ENCODE measurements at places on chromosomes 16 and 17.
A peak's percentile ranks its signal among the peaks of the same experiment; 100 is the strongest.

GRCh38 chr16:53374800-53375199 lies 59.5 kb upstream of the RBL2 start:
- no peak for DNase-seq

DNA sequence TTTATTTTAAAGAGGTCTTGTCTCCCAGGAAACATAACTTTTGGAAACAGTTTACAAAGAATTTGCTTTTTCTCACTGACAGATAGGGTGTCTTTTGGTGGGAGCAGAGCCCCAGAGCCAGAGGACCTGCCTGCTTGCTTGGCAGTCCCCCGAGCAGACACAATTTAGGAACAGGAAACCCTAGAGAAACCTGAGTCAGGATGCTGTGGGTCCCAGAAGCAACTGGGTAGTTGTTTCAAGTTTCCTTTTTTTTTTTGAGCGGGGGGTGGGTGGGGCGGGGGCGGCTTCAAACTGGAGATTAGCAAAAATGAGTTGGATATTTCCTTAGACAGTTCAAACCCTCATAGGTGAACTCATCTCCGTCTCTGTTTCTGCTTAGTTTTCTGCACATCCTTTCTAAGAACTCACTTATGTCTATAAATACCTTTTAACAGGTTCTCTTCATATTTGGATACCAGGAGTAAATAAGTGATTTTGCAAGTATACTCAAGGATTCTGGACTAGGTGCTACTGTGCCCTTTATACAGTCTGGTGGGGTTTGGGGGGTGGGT lies 135.1 kb downstream of the PRKCA start:
- no peak for DNase-seq

- DNase-seq = peak; percentile 28
Measured at GRCh38 chr17:50272711-50273653, 1.3 kb upstream of the TMEM92 start.

- DNase-seq = no peak
Measured at GRCh38 chr16:76268824-76269223, 8.4 kb upstream of the CNTNAP4 start.

- DNase-seq = no peak
Measured at GRCh38 chr16:22970209-22970865, 156.4 kb downstream of the HS3ST2 start.

- no peak for DNase-seq
Measured at GRCh38 chr16:30437511-30438046, 7.7 kb upstream of the DCTPP1 start.

- no peak for DNase-seq
Measured at GRCh38 chr16:12898551-12898950, 2.8 kb upstream of the SHISA9 start.

- no peak for DNase-seq
Measured at GRCh38 chr16:19722981-19723380, 4.9 kb downstream of the IQCK start.

DNA sequence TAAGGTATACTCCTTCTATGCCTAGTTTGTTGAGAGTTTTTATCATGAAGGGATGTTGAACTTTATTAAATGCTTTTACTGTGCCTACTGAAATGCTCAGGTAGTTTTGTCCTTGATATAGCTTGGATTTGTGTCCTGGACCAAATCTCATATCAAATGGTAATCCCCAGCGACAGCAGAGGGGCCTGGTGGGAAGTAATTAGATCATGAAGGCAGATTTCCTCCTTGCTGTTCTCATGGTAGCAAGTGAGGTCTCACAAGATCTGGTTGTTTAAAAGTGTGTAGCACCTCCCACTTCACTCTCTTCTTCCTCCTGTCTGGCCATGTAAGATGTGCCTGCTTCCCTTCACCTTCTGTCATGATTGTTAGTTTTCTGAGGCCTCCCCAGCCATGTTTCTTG lies 78.2 kb downstream of the KIF2B start:
- no peak for DNase-seq

DNA sequence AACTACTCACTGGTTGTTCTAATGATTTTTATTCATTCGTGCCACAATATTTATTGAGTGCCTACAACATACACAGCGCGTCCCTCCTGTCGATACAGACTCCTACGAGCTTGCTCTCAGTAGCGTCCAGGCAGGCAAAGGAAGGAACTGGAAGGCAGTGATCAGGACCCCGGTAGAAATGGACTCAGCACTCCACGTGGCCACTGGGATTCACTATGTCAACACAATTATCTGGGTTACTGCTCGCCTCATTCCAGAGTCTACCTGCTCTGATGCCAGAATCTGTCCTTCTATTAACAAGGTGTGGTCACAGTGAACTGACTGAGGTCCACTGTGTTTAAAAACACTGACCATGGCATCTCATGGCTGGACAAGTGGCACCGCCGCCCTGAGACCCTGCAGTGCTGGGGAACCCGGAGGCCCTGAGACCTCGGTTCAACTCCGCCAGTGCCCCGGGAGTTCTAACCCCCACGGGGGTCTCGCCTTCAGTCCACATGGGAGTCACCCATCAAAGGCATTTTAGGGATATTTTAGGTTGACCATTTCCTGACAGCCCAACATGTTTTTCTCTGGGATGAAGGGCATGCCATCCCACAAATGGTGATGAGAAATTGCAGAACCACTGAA lies 71.4 kb downstream of the ZFHX3 start:
- no peak for DNase-seq

GRCh38 chr16:72751076-72751475 lies 296.9 kb downstream of the ZFHX3 start:
- no peak for DNase-seq

DNA sequence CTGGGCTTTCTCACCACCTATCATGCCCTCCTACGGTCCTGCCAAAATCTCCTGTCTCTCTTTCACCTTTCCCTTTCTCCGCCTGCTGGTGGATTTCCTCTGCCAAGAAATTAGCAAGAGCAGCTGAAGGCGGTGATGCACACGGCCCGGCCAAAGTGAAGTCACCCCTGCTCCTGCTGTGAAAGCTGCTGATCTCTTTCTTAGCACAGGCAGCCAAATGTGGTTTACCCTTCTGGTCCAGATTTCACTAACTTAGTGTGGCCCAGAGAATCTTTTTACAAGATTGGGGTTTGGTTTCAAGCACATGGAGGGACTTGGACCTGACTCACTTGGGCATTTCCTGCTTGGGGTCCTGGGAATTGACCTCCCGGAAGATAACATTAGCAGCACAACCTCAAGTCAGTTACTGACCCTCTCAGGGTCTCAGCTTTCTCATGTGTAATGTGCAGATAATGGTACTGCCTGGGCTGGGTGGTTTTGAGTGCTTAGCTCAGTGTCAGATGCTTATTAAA lies 155.7 kb downstream of the SOCS1 start:
- DNase-seq = no peak

DNA sequence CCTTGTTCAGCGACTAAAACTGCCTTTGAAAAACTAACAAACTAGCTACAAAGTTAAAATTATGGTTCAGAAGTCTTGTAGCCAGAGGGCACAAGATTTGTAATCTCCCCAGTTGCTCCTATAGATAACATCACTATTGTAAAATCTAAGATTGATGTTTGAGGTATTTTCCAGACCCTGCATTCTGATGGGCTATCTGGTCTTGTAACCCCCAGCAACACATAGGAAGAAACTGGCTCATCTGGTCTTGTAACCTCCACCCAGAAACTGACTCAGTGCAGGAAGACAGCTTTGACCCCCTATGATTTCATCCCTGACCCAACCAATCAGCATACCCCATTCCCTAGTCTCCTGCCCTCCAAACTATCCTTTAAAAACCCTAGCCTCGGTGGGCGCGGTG lies 12.3 kb upstream of the CHCT1 start:
- DNase-seq = no peak

- DNase-seq = no peak
Measured at GRCh38 chr17:76727745-76728456, 1.3 kb downstream of the METTL23 start.

DNA sequence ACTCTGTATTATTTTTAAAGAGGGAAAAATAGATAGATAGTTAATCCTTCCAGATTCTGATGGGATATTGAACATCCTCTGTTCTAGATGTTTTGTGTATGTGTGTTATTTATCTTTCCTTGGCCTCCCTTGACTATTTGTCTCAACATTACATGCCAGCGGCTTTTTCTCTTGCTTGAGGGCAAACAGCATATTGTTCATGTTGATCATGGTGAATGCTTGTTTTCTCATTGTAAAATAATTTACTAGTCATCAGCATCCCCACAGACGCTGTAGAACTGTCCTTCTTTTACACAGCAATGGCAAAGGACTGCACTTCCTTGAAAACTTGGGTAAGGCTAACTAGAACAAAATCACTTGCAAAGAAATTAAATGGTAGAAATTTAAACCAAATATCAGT lies 1376.4 kb upstream of the GOT2 start:
- no peak for DNase-seq

- DNase-seq = peak; percentile 18
Measured at GRCh38 chr17:7717756-7718350, 309 bp downstream of the DNAH2 start.

GRCh38 chr16:10688291-10688690 lies 6.4 kb downstream of the TEKT5 start:
- no peak for DNase-seq

GRCh38 chr16:5851393-5851982 lies 753.9 kb upstream of the EEF2KMT start:
- DNase-seq = no peak
